Smooth muscle cell of the brain vasculature (primary cell): ENCODE measurements at places on chromosomes 16 and 17.

DNA sequence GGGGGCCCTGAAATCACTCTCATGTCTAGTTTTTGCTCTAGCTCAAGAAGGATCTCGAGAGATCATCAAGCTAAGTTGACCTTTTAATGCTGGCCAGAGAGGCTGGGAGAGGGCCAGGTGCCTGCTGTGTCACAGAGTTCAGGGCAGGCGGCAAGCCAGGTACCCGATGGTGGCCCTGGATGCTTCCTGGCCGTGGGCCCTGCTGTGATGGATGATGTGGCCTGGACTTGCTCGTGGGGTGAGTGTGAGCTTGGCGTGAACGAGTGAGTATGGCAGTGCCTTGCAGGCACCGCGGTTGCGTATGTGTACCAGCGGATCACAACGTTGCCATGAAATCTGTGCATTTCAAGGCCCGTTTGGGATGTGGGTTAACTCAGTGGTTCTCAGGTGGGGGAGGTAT is 7.4 kb downstream of the IRF8 start:
- DNase-seq: no peak

GRCh38 chr17:80356231-80356856 is 58.6 kb upstream of the ENDOV start:
- no peak for DNase-seq

DNA sequence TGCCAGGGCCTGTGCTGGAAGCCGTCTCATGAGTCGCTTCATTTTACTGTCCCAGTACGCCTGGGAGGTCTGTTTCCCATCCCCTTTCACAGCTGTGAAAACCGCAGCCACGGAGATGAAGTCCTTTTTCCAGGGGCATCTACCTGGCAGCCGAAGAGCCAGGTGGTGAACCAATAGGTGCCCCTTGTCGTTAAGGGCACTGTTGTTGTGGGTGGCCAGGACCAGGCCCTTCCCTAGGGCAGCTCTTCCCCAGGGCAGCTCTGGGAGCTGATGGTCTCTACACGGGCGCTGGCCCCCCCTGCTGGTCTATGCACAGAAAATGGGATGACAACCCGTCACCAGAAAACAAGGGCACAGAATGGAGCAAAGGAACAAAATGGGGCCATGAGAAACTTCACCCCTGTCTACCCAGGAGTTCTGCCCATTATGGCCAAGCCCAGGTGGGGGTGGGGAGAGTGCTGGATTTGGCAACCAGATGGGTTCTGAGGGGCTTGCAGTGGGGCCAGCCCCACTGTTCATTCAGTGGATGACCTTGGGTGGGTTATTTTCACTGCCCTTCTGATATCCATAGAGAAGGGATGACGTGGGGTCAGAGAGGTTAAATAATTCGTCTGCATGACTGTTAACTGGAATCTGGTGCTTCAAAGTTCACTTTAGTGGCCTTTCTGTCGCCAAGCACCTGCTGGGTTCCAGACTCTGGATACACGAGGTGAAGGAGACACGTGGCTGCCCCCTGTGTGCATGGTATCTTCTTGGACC is 11.5 kb downstream of the RMI2 start:
- DNase-seq: no peak

GRCh38 chr17:77332034-77332971 is 191.5 kb downstream of the SEC14L1 start:
- DNase-seq: no peak

DNA sequence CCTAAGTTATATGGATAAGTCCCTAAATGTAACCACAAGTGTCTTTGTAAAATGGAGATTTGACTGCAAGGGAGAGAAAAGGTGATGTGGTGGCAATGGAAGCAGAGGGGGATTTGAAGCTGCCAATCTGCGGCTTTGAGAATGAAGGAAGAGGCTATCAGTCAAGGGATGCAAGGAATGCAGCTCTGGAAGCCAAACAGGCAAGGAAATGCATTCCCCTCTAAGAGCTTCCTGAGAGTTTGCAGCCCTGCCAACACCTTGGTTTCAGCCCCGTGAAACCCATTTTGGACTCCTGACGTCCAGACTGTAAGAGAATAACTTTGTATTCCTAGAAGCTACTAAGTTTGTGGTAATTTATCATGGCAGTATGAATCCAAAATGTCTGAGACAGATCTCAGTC is 167.3 kb upstream of the MPHOSPH6 start:
- no peak for DNase-seq

- peak; percentile 29 for DNase-seq
Observed at GRCh38 chr16:30032083-30032819, 1.2 kb upstream of the TLCD3B start.

DNA sequence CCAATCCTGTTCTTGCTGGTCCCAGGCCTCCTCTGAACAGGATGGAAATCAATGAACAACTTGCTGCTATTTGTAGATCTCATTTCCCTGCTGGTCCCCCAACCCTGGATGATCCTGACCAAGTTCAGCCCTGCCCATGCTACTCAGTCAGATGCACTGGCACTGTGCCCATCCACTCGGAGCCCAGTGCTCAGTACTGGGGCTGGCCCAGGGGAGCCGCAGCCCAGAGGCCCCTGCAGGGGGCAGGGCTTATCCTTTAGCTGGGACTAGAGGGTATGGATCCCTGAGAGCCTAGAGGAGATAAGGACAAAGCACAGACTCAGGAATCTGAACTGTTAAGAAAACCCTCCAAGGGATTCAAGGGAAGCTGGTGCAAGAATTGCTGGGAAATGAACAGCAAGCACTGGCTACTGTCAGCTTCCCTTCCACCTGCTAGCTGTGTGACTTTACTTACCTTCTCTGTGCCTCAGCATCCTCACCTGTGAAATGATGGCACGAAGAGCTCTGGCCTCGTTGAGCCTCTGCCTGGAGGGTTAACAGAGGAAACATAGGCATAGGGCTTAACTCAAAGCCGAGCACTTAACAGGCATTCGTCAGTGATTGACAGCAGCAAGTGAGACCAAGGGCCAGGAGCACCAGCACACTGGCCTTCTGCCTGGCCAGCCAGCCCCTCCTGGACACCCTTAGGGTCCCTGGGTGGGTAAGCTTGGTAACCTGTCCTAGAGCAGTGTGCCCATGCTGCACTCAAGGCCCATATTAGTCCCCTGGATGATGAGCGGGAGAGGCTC is 29.8 kb upstream of the C1QL1 start:
- DNase-seq: no peak
